ENCODE measurements at places on chromosomes 11 and 22. TPM values are rescaled to one million over a fixed set of nuclear protein-coding genes. Genes with fewer than 3 reads are reported as not detected.

The ZNF214 gene
- total RNA-seq = 0.55 TPM

The SCGB1A1 gene
- not detected for total RNA-seq

The MTFP1 gene
- 21.9 TPM for total RNA-seq

The OR51I1 gene
- not detected for total RNA-seq

The MS4A12 gene
- total RNA-seq = not detected

The TRIM48 gene
- total RNA-seq = not detected

The P2RX3 gene
- not detected for total RNA-seq

The PSMD13 gene
- total RNA-seq = 143 TPM

The NXPE4 gene
- not detected for total RNA-seq

The DGCR6 gene
- 1.4 TPM for total RNA-seq

The OR5A1 gene
- total RNA-seq = not detected

The KCNJ5 gene
- total RNA-seq = 0.11 TPM

The CTSD gene
- total RNA-seq = 735 TPM

The LSP1 gene
- total RNA-seq = 2.6 TPM

- H3K27ac ChIP-seq = no peak overlapping the region
- H3K4me3 ChIP-seq = no peak overlapping the region
- no peaks in the 10 kb centered on the region for H3K36me3 ChIP-seq
- no peak for DNase-seq
These were observed 18.1 kb upstream of the LINC01488 start for GRCh38 chr11:69463181-69463994.

DNA sequence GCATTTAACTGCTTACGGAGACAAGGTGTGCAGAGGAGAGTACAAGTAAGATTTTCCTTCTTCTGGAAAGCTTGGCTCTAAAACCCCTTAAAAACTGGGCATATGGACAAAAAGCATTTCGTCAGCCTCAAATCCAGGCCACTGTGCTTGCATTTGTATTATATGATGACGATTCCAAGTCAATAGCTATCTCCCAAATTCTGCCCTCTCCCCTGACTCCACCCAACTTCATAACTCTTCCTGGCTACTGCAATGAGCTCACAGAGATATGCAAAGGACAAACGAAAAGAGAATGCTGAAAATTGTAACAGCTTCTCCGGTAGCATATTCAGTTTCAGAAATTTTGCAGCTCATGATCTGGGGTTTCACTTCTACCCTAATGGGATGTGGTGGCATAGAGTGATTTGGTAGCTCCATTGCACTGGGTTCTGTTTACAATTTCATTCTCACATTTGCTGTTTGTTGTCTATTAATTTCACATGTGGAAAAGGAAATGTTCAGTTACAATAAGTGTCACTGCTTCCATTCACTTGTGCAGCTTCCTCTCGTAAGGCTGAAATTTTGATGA lies 45.6 kb upstream of the CHRM4 start:
- H3K27ac ChIP-seq = no peak overlapping the region
- H3K4me1 ChIP-seq = no peaks in the 10 kb centered on the region
- H3K27me3 ChIP-seq = no peaks in the 10 kb centered on the region
- no peak for DNase-seq

GRCh38 chr22:49228431-49229037 lies 599.1 kb downstream of the BRD1 start:
- H3K27ac ChIP-seq = no peak overlapping the region
- H3K4me3 ChIP-seq = no peak overlapping the region
- DNase-seq = no peak
- no peaks in the 10 kb centered on the region for H3K4me1 ChIP-seq

GRCh38 chr11:106161775-106162634 lies 84.5 kb downstream of the AASDHPPT start:
- DNase-seq = no peak
- H3K27me3 ChIP-seq = no peaks in the 10 kb centered on the region
- no peaks in the 10 kb centered on the region for H3K4me1 ChIP-seq
- H3K27ac ChIP-seq = no peak overlapping the region
- H3K36me3 ChIP-seq = no peaks in the 10 kb centered on the region
- no peak overlapping the region for H3K4me3 ChIP-seq

DNA sequence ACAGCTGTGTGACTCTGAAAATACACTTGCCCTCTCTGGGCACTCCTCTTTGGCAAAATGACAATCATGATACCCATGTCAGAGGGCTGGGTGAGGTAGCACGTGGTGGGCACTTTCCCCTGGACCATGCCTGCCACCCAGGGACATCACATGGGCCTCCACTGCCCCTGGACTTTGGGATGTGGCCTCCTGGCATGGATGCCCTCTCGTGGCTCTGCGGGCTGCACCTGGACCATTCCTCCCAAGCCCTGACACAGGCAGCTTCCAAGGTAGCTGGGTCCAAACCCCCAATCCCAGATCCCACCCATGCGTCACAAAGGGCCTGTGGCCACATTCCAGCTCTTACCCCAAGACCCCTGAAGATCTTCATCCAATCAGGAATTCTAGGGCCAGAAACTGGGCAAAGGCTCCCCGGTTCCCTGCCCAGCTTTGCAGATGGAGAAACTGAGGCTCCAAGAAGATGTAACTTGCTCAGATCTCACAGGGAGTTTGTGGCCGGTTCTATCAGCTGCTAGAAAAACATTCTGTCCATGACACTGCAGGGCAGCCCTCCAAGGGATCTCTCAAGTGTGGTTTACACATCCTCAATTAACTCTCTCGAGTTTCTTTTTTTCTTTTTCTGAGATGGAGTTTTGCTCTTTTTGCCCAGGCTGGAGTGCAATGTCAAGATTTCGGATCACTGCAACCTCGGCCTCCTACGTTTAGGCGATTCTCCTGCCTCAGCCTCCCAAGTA lies 35.4 kb upstream of the CYB5R3 start:
- no peak overlapping the region for H3K27ac ChIP-seq
- peaks cover 52% of the 10 kb centered on the region for H3K4me1 ChIP-seq
- DNase-seq = no peak

DNA sequence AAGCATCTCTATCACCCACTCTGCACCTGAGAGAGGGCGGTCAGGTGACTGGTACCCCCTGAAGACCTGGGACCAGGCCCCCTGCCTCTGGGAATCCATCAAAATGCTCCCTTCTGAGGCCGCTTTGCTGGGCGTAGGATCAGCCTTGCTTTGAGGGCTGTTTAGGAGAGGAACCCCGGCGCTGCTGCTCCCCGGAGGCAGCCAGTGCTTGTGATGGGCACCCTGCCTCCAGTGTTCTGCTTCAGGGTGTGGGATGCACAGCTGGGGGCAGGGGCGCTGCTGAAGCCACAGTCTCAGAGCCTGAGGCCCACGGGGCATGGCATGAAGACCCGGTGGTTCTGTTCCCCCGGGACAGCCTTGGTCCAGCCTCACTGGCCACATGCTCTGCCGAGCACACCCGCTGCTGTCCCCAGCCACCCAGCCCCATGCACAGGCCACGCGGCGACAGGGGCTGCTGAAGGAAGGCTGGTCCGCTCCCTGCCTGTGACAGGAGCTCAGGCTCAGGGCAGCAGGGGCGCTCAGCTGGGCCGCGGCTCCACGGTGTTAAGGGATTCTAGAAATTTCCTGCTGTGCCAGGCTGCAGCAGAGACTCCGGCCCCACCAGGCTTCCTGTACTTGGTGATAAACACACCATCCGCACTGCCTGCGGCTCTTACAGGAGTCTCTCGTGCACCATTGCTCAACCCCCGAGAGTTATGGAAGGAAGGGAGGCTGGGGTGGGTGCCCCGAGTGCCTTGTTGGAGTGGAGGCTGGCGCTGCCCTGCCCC lies 91.0 kb downstream of the KCNQ1 start:
- no peak for DNase-seq
- H3K4me1 ChIP-seq = peaks cover 13% of the 10 kb centered on the region
- H3K27me3 ChIP-seq = no peaks in the 10 kb centered on the region

DNA sequence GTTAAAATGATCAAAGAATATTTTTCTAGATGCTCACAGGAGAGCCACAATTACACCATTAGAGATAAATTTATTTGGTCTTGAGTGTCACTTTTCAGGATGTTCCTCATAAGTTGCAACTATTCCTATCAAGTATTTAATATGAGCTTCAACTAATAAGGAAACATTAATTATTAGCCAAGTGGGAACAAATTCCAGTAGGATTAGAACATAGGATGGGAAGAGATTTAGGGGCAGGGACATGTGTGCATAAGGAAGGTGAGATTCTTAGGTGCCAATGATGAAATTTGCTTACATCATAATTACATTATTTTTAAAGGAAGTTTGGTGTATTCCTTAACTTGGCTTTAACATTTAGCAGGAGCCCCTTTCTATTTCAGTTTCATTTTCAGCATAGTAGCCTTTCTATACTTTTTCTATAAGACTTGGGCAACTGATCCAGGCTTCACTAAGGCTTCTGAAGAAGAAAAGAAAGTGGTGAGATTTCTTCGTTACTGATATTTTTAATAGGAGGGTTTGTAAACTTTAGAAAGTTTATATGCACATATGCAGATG lies 38.8 kb downstream of the CSRP3 start:
- no peak for DNase-seq
- H3K36me3 ChIP-seq = peaks cover 59% of the 10 kb centered on the region
- H3K27ac ChIP-seq = no peak overlapping the region
- H3K4me3 ChIP-seq = no peak overlapping the region
- no peaks in the 10 kb centered on the region for H3K4me1 ChIP-seq

DNA sequence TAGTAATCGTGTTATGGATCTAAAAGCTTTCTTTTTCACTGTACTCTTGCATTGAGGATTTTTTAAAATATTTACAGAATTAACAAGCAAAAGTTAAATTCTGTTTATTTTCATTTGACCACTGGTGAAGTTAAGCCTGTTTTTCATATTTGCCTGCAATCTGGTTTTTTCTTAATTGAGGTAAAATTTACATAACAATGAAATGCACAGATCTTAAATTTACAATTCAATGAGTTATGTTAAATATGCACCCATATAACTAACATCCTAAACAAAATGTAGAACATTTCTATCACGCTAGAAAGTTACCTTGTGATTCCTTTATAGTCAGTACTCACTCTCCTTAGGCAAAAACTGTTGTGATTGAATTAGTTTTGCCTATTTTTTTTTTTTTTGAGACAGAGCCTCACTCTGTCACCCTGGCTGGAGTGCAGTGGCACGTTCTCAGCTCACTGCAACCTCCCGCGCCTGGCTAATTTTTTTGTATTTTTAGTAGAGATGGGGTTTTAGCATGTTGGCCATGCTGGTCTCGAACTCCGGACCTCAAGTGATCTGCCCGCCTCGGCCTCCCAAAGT lies 54.5 kb upstream of the WEE1 start:
- H3K4me3 ChIP-seq = no peak overlapping the region
- DNase-seq = no peak
- H3K27ac ChIP-seq = no peak overlapping the region
- H3K4me1 ChIP-seq = no peaks in the 10 kb centered on the region
- no peaks in the 10 kb centered on the region for H3K36me3 ChIP-seq

GRCh38 chr22:38144025-38144405 lies 33.5 kb upstream of the BAIAP2L2 start:
- no peak overlapping the region for H3K4me3 ChIP-seq
- H3K27ac ChIP-seq = peak overlapping the region; percentile 82
- peak; percentile 22 for DNase-seq
- no peaks in the 10 kb centered on the region for H3K27me3 ChIP-seq

DNA sequence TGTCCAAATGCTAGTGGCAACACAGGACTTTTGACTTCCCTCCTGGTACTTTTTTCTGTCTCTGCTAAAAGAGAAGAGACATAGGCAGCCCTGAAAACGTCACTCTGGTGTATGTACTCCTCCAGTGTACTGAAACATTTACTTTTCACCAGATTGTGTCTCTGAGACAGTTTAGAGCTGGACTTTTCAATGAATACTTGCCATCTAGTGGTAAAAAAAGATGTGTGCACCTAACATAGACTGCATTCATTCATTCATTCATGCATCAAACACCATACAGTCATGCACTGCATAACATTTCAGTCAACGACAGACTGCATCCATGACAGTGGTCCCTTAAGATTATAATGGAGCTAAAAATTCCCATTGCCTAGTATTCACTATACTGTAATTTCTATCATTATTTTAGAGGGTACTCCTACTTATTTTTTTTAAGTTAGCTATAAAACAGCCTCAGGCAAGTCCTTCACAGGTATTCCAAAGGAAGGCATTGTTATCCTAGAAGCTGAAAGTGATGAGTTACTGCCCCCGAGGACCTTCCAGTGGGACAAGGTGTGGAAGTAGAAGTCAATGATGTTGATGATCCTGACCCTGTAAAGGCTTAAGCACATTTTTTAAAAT lies 186.2 kb downstream of the SPON1 start:
- no peaks in the 10 kb centered on the region for H3K36me3 ChIP-seq
- no peak overlapping the region for H3K4me3 ChIP-seq
- DNase-seq = peak; percentile 49
- H3K27ac ChIP-seq = no peak overlapping the region
- no peaks in the 10 kb centered on the region for H3K27me3 ChIP-seq
- H3K4me1 ChIP-seq = no peaks in the 10 kb centered on the region

- H3K36me3 ChIP-seq = no peaks in the 10 kb centered on the region
- H3K4me1 ChIP-seq = no peaks in the 10 kb centered on the region
- H3K27me3 ChIP-seq = no peaks in the 10 kb centered on the region
These were observed 12.6 kb upstream of the SPON1 start for GRCh38 chr11:13949876-13950275.

DNA sequence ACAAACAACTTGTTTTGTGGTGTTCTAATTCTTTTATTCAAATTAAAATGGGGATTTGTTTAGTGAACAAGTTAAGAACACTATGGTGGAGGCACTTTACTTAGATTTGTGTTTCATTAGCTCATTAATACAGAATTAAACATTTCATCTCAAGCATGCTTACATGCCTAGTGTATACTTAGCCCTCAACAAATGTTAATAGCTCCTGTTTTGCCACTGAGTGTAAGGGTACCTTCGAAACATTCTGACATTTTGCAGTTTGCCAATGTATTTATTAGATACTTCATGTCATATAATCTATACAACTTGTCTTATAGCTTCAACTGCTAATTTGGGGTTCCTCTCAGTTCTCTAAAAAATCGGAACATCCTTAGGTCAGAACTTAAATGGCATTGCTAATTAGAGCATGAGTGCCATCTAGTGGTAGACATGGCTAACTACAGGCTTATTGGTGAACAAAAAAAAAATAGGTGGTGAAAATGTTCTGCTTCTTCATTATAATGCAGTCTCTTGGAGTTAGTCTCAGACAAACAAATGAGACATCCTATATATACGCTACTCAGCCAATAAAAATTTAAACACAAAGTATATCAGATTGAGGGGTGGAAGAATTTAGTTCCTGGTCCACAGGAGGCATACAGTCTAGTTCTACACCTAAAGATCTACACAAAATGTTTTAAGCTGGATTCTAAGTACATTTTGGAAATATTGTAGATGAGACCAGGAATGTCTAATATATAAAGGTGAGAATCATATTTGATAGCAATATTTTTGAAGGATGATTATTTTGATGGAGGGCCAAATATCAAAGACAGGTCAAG lies 4.9 kb upstream of the CNTN5 start:
- H3K36me3 ChIP-seq = no peaks in the 10 kb centered on the region
- DNase-seq = peak; percentile 50
- peaks cover 22% of the 10 kb centered on the region for H3K27me3 ChIP-seq
- no peak overlapping the region for H3K27ac ChIP-seq
- H3K4me1 ChIP-seq = no peaks in the 10 kb centered on the region

GRCh38 chr22:21961886-21962654 lies 9.4 kb upstream of the PPM1F start:
- 0 out of 2 replicates have a peak overlapping the region, but pooled peaks have one; percentile 16 for H3K27ac ChIP-seq
- H3K36me3 ChIP-seq = no peaks in the 10 kb centered on the region
- H3K4me3 ChIP-seq = no peak overlapping the region
- peak; percentile 47 for DNase-seq
- no peaks in the 10 kb centered on the region for H3K4me1 ChIP-seq
